Fibroblast of villous mesenchyme (primary cell): ENCODE measurements at places on chromosomes 7 and 10. TPM values are rescaled to one million over a fixed set of nuclear protein-coding genes. Genes with fewer than 3 reads are reported as not detected.

DNA sequence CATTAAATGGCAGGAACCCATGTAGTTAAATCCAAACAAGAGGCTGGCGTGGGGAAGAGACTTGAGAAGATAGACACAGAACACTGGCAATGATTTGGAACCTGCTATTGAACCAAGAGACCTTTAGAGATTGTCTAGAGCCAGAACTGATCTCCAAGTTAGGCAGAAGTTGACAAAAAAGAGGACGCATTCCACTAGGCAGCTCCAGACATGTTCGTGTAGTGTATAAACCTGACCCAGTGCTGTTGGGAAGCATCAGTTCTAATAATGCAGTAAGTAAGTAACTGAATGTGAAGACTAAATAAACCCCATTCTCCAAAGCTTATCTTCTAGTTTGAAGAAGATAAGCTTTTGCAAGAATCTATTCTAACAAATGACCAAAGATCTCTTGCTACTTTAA, 50.8 kb downstream of the AP3M1 start:
- DNase-seq, result no peak

DNA sequence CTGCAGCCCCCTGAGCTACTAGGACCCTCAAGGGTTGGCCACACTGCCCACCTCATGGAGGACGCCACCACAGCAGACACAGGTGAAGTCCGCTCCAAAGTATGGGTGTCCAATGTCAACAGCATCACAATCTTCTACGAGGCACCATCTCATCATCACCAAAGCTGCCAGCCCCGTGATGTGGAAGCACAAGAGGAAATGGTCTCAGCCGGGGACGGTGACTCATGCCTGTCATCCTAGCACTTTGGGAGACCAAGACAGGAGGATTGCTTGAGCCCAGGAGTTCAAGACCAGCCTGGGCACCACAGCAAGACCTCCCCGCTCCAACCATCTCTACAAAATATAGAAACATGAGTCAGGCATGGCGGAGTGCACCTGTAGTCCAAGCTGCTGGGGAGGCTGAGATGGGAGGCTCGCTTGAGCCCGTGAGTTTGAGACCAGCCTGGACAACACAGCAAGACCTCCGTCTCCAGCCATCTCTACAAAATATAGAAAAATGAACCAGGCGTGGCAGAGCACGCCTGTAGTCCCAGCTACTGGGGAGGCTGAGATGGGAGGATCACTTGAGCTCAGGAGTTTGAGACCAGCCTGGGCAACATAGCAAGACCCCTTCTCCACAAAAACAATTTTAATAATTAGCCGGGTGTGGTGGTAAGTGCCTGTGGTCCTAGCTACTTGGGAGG, 48.8 kb upstream of the MYL10 start:
- DNase-seq, result no peak

DNA sequence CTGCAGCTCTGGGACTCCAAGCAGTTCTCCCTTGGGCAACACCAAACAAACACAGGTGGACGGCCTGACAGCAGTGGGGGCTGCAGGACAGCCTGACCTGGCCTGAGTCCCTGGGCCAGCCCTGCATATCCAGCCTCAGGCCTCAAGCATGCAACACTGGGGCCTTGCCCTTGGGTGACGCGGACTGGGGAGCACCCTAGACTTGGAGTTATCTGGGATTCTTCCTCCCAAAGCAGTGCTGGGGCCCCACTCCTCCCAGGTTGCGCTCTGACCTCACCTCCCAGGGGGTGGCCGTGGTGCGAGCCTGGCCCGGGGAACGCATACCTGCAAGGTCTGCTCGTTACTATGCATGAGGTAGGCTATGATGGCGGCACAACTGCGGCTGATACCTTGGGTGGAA, 6.2 kb upstream of the TMEM120A start:
- no peak for DNase-seq

DNA sequence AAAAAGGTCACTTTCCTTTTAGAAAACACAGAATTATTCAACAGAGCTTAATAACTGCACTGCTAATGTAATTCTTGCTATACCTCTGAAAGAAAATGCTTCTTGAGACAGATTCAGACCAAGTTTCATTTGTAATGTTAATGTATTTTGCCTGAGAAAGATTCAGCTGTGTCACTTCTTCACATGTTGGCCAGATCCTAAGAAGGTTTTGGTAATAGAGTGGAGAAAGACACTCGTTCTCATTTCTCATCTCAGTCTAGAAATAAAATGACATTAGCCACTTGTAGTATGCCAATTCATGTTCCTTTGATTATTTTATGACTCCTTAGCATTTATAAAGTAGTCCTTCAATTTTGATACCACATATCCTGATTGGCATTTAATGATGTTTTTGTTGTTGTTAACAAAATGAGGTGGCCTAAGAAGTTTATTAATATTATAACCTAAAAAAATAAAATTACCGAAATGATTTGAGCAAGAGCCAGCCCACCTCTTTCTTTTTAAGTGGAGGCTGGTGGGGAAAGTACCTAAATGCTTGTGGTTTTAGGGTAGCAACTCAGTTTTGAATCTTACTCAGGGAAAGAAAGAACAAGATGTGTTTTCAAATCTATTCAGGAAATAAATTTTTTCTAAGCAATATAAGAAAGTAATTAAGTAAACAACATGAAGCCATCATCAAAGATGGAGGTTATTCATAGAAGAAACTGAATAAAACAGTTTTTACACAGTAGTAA, 16.4 kb upstream of the ELAPOR2 start:
- DNase-seq, result no peak

Gene AGAP6
- total RNA-seq, result 3.2 and 4.7 TPM in 2 replicates

- DNase-seq, result no peak
Measured at GRCh38 chr7:128868624-128869137, 6.0 kb downstream of the ATP6V1F start.

- no peak for DNase-seq
Measured at GRCh38 chr10:1136268-1136667, 80.1 kb downstream of the WDR37 start.

GRCh38 chr7:52260046-52260665, 775.3 kb upstream of the POM121L12 start:
- DNase-seq, result no peak
